Esophagus muscularis mucosa (tissue), 4 donors: ENCODE measurements at places on chromosomes 12 and 14. TPM values are rescaled to one million over a fixed set of nuclear protein-coding genes. Genes with fewer than 3 reads are reported as not detected.

Gene SDR9C7
- total RNA-seq = 0.40 TPM

Gene SAMD4A
- total RNA-seq = 76.8 TPM

Gene GPR65
- total RNA-seq = 0.57 TPM

Gene TMTC2
- 6.0 TPM for total RNA-seq

Gene KIF26A
- 4.6 TPM for total RNA-seq

Gene SMIM41
- total RNA-seq = 2.1 TPM

DNA sequence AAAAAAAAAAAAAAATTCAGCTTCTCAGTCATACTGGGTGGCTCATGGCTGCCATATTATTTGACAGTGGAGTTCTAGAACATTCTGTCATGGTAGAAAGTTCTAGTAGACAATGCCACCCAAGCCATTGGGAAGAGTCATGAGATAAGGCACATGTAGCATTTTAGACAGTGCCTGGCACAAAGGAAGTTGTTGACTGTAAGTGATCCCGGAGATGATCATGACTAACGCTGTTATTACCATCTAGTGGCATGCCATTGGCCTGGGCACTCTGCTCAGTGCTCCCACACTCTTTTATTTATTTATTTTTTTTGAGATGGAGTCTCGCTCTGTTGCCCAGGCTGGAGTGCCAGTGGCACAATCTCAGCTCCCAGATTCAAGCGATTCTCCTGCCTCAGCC is 80.4 kb downstream of the FOXN4 start:
- no peak for DNase-seq
- no peak overlapping the region for H3K27ac ChIP-seq
- H3K27me3 ChIP-seq = no peaks in the 10 kb centered on the region
- no peaks in the 10 kb centered on the region for H3K4me1 ChIP-seq
- H3K36me3 ChIP-seq = peaks cover 99% of the 10 kb centered on the region
- no peak overlapping the region for H3K4me3 ChIP-seq

DNA sequence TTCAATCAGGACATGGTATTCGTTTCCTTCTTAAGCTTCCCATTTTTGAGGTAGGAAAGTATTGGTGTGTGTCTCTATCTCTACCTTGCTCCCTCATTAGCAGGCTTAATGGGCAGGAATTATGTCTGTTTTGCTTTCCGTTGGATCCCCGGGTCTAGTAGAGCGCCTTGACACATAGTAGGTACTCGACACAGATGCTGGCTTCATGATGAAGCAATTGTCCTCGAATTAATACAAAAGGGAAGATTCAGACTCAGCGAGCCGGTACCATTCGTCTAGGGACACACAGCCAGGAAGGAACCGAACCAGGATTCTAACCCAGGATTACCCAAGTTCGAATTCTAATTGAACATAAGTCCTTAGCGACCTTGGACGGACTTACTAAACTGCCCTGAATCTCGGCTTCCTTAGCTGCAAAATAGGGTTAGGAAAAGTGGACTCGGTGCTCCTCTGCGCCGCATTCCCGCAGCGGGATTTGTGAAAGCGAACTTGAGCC is 496 bp upstream of the ISCU start:
- peaks cover 40% of the 10 kb centered on the region for H3K36me3 ChIP-seq
- no peak for DNase-seq
- no peaks in the 10 kb centered on the region for H3K27me3 ChIP-seq
- H3K4me1 ChIP-seq = peaks cover 78% of the 10 kb centered on the region
- peak overlapping the region; percentile 95 for H3K27ac ChIP-seq

GRCh38 chr14:51677266-51677665 is 25.6 kb downstream of the FRMD6 start:
- H3K27me3 ChIP-seq = no peaks in the 10 kb centered on the region
- DNase-seq = no peak
- H3K4me1 ChIP-seq = peaks cover 13% of the 10 kb centered on the region
- H3K27ac ChIP-seq = no peak overlapping the region

DNA sequence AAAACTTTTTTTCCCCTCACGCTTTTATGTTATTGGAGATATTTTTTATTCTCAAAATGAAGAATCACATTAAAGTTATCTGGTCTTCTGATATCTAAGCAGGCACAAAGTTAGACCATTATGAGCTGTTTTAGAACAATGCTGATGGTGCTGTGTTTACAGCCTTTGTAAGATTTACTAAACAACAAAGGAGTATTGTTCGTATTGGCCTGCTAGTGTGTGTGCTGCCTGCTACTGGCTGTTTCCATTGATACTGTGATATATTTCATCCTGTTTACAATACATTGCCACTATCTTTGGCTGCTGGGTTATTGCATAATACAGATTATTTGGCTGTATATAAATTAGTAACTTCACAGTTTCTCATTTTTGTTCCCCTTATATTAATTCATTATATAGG is 220.8 kb downstream of the ITPR2 start:
- no peaks in the 10 kb centered on the region for H3K36me3 ChIP-seq
- DNase-seq = no peak
- H3K4me3 ChIP-seq = no peak overlapping the region
- no peaks in the 10 kb centered on the region for H3K27me3 ChIP-seq

GRCh38 chr12:49897276-49897675 is 6.4 kb downstream of the FAIM2 start:
- H3K36me3 ChIP-seq = no peaks in the 10 kb centered on the region
- no peak for DNase-seq
- H3K27ac ChIP-seq = no peak overlapping the region
- no peaks in the 10 kb centered on the region for H3K27me3 ChIP-seq
- H3K4me1 ChIP-seq = no peaks in the 10 kb centered on the region

DNA sequence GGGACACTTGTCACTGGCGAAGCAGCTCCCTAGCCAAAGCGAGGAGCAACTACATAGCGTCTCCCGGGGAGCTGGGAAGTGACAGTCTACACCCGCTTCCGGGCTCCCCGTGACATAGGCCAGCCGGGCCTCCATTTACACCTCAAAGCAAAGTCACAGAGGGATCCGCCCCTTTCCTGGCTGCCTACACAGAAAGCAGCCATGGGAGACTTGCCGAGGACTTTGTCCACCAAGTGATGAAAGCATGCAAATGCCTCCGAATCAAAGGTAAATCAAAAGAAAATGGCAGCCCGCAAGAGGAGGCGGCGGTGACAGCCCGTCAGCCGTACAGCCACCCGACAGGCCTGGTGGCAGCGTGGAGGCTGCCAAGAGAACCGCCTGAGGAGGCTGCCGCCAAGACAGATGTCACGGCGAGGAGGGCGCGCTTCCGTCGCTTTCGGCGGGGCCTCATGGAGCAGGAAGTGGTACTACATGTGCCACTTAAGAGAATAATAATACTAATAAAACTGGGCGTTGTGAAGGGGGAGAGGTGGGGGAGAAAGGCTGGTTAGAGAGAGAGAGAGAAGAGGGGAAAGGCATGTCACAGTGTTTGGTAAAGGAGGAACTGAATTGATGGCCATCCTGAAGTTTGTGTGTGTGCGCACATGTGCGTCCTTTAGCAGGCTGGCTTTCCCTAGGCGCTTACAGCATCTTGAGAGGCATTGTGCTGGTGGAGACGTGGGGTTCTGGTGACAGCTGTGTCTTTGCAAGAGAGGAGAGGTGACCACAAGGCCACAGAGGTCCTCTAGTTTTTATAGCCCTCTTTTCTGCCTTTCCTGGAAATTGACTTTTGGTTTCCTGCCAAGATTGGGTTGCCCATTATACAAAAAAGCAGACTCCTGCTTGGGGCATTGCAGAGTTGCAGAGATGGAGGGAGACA is 661.7 kb downstream of the VRK1 start:
- H3K36me3 ChIP-seq = no peaks in the 10 kb centered on the region
- H3K27me3 ChIP-seq = no peaks in the 10 kb centered on the region
- no peak overlapping the region for H3K27ac ChIP-seq
- H3K4me3 ChIP-seq = peak overlapping the region; percentile 40
